Activated CD8-positive, alpha-beta T cell treated with anti-CD3 and anti-CD28 coated beads for 36 hours (primary cell): ENCODE measurements at places on chromosomes 1 and 21. TPM values are rescaled to one million over a fixed set of nuclear protein-coding genes. Genes with fewer than 3 reads are reported as not detected.

Gene DIO1
- not detected for total RNA-seq

Gene AMY1A
- total RNA-seq = not detected

Gene MLLT11
- 4.2 TPM for total RNA-seq

Gene S100A4
- 118 TPM for total RNA-seq

Gene CSF3R
- not detected for total RNA-seq

GRCh38 chr1:93516164-93516563 lies 68.2 kb downstream of the FNBP1L start:
- H3K36me3 ChIP-seq = no peaks in the 10 kb centered on the region
- H3K27me3 ChIP-seq = peaks cover 3% of the 10 kb centered on the region
- no peaks in the 10 kb centered on the region for H3K4me1 ChIP-seq
- DNase-seq = peak; percentile 21

- H3K4me1 ChIP-seq = no peaks in the 10 kb centered on the region
- H3K4me3 ChIP-seq = no peak overlapping the region
- H3K27me3 ChIP-seq = peaks cover 10% of the 10 kb centered on the region
These were observed 179.3 kb downstream of the TNR start for GRCh38 chr1:175564119-175564518.

- no peaks in the 10 kb centered on the region for H3K36me3 ChIP-seq
- no peak for DNase-seq
- no peak overlapping the region for H3K4me3 ChIP-seq
- peaks cover 32% of the 10 kb centered on the region for H3K4me1 ChIP-seq
- no peak overlapping the region for H3K27ac ChIP-seq
These were observed 5.2 kb upstream of the TARBP1 start for GRCh38 chr1:234484218-234484617.

- no peaks in the 10 kb centered on the region for H3K4me1 ChIP-seq
- H3K27me3 ChIP-seq = no peaks in the 10 kb centered on the region
- DNase-seq = no peak
These were observed 387.9 kb downstream of the MATN1 start for GRCh38 chr1:30335389-30335996.
